Right ventricle myocardium inferior (tissue), 1 donor: ENCODE measurements at places on chromosomes 13 and 19. TPM values are rescaled to one million over a fixed set of nuclear protein-coding genes. Genes with fewer than 3 reads are reported as not detected.

GRCh38 chr19:35363001-35363590, 4.8 kb downstream of the FFAR3 start:
- DNase-seq, result no peak

GRCh38 chr19:38971672-38972071, 3.9 kb downstream of the FBXO17 start:
- DNase-seq, result no peak

- DNase-seq, result no peak
Observed at GRCh38 chr19:30284209-30284608, 88.0 kb upstream of the ZNF536 start.

DNA sequence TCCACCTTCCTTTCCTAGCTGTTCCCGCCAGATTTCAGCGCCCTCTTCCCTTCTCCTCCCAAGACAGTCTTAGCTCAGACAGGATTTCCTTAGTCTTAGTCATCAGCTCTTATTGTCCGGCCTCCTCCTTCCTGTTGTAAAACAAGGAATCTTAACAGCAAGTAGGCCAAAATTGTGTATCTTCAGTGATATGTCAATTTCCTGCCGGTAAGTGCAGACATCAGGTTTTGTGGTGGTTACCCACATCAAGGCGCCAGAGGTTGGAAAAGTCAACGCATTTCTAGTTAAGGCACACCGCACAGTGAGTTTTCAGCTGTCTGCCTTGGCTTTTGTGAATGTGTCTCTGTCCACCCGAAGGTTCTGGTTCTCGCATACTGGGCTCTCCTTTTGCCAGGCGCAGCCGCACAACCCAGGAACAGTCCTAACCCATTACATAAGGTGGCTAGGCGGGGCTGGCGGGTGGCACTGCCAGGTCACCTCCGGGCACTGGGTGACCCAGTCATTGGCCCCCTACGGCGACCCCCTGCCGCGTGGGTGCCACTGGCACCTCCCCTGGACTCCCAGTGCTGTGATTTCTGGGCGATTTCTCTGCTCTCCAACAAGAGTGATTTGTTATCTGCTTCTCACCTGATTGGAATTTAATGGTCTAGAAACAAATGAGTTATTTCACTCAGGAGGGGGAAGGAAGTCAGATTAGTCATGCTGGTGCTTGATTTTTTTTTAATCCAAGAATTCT, 12.9 kb downstream of the COL4A2 start:
- DNase-seq, result no peak

- DNase-seq, result no peak
Observed at GRCh38 chr13:76638181-76638580, 248.0 kb downstream of the KCTD12 start.

DNA sequence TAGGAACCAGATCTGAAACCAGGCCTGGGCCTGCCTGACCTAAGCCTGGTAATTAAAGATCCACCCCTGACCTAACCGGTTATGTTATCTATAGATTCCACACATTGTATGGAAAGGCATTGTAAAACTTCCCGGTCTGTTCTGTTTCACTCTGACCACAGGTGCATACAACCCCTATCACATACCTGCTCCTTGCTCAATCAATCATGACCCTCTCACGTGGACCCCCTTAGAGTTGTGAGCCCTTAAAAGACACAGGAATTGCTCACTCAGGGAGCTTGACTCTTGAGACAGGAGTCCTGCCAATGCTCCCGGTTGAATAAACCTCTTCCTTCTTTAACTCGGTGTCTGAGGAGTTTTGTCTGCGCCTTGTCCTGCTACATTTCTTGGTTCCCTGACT, 27.3 kb upstream of the ZNF562 start:
- DNase-seq, result no peak

- no peak for DNase-seq
Observed at GRCh38 chr13:67147342-67148133, 82.6 kb downstream of the PCDH9 start.

GRCh38 chr13:35841060-35841521, 290.1 kb downstream of the DCLK1 start:
- DNase-seq, result no peak

- no peak for DNase-seq
Observed at GRCh38 chr19:17075864-17076542, 426 bp downstream of the MYO9B start.

DNA sequence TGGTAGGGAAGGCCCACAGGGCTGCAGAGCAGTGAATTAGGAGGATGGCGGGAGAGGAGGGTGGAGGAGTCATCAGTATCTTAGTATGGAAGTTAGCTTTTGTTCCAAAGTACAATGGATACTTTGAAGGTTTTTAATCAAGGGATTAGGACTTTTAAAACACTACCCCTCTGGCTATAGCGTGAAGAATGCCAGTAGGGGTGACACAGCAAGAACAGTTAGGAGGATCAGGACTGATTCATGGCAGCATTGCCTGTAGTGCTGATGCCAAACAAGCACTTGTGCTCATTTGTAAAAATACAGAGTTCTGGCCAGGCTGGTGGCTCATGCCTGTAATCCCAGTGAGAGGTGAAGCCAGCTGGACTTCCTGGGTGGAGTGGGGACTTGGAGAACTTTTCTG, 46.2 kb downstream of the SKA3 start:
- DNase-seq, result no peak

GRCh38 chr19:7832781-7833180, 2.8 kb downstream of the EVI5L start:
- no peak for DNase-seq

GRCh38 chr13:76692346-76692745, 193.9 kb downstream of the KCTD12 start:
- DNase-seq, result no peak

DNA sequence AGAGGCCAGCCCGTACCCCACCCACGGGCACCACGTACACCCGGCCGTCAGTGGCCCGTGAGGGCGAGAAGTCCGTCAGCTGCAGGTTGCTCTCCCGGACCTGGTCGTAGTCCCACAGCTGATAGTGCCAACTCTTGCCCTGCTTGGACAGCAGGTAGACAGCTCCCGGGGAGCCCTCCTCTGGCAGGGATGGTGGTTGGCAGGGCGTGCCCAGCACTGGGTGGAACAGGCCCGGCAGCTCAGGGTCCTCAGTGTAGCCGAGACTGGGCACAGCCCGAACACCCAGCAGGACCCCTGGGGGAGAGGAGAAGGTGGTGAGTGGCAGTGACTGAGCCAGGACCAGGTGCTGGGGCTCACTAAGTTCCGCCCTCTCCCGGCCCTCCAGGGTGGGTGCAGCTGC, 7.8 kb downstream of the ACTMAP start:
- DNase-seq, result peak; percentile 56

DNA sequence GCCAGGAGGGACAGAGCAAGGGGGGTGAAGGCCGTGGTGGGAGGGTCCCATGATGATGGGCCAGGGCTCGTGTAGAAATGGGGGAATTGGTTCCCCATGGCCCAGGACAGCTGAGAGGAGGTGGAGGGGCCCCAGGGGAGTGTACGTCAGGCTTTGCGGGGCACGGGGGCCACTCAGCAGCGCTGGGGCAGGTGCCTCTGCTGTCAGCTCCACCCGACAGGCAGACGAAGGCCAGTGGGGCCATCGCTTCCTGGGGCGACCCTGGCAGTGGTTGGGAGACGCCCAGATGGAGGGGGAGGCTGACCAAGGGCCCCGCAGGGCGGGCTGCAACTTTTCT, 1.9 kb upstream of the TEKTIP1 start:
- no peak for DNase-seq

Gene DIAPH3
- total RNA-seq, result 0.46 TPM

Gene FCHO1
- total RNA-seq, result 0.24 TPM

Gene C13orf46
- 0.32 TPM for total RNA-seq

Gene PRX
- 3.5 TPM for total RNA-seq

Gene CCDC194
- total RNA-seq, result not detected

Gene ZNF83
- total RNA-seq, result 13.0 TPM

Gene MEGF8
- 32.6 TPM for total RNA-seq

Gene ZNF560
- not detected for total RNA-seq

Gene ADGRE3
- 0.11 TPM for total RNA-seq

Gene KLK5
- not detected for total RNA-seq

Gene OLFM4
- total RNA-seq, result 0.27 TPM
